GM10248 (cell line): ENCODE measurements at places on chromosomes 11 and 22.

- DNase-seq: no peak
Observed at GRCh38 chr22:41201141-41201540, 4.0 kb upstream of the L3MBTL2 start.

- no peak for DNase-seq
Observed at GRCh38 chr11:83663446-83663845, 377.3 kb upstream of the CCDC90B start.

DNA sequence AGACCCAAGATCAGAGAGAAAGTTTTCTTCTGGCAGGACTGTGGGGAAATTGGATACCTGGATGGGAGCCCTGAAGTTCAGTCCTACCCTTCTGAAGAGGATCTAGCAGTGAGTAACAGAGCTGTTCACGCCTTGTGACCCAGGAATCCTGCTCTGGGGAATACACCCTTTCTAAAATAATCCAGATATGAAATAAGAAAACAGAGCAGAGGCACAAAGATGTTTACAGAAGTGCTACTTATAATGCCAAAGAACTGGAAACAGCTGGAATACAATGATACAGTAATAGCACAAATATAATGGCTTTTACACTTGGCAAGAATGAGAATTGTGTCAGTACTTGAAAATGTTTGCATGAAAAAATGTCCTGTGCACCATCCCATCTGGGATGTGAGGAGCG, 304.0 kb upstream of the NARS2 start:
- DNase-seq: no peak

DNA sequence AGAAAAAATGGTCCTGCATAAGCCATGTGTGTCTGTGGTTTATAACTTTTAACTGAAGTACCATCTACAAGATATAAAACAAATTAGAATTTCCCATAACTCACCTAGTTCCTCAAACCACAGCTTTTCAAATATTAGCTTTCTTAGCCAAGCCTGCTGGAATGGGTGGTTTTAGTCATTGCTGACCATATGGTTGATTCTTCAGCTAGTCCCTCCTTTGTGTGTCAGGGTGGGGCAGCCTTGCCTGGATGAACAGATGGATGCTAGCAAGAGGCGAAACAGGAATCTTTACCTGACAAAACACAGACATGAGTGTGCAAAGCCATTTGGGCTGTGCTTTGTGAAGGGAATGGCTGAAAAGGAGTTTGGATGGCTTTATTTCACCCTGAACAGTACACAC, 6.9 kb upstream of the B3GNT6 start:
- DNase-seq: no peak

GRCh38 chr11:13348305-13348704, 70.7 kb downstream of the BMAL1 start:
- no peak for DNase-seq

- DNase-seq: peak; percentile 65
Observed at GRCh38 chr22:31313366-31314147, 21.3 kb upstream of the PIK3IP1 start.

- no peak for DNase-seq
Observed at GRCh38 chr22:26485806-26486390, 2.2 kb downstream of the SRRD start.

GRCh38 chr11:92735039-92735438, 234.4 kb upstream of the MTNR1B start:
- DNase-seq: no peak

GRCh38 chr22:47050401-47051051, 288.1 kb downstream of the TBC1D22A start:
- no peak for DNase-seq

GRCh38 chr11:15111215-15111614, 3.5 kb upstream of the INSC start:
- no peak for DNase-seq

GRCh38 chr11:32053151-32053888, 37.6 kb upstream of the RCN1 start:
- DNase-seq: no peak

- DNase-seq: peak; percentile 74
Observed at GRCh38 chr11:75214411-75214821, 26.2 kb upstream of the TPBGL start.

DNA sequence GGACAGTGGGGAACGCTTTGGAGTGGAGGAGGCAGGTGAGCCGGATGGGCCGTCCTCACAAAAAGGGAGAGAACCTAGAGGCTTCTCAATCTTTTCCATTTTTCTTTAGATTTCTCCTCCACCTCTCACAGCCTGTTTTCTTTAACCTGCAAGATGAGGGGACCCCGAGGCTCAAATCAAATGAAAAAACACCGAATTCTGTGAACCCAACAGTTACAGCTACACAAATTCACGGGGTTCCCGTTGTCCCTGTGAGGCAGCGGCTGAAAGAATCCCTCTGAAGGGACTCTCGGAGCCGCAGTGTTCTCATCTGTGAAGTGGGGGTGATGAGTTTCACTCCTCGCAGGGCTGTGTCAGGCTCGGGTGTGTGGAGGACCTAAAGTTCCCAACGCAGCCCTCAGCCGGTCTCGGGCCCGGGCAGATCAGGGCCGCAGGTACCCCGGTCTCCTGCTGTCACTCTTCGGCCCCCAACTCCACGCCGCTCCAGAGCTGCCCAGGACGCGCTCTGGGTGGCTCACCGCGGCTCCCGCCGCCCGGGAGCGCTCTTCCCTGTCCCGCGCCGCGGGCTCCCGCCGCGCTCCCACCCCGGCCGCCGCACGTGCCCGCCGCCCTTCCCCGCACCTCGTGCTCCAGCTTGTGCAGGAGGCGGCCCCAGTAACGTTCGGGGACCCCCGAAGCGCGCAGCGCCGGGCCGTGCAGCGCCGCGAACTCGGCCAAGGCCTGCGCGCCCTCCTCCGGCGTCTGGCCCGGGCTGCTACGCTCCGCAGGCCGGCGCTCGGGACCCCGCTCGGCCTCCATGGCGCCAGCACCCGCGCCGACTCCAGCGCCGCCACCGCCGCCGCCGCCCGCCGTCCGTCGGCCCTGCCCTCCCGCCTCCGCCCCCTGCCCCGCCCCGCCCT, at the start of gene TTLL12:
Gene TTLL12, minus strand, starts transcription at position 863 of the 899 bp plus-strand sequence. Its CDS starts 65 bp downstream, at position 798.
- peak; percentile 90 for DNase-seq

DNA sequence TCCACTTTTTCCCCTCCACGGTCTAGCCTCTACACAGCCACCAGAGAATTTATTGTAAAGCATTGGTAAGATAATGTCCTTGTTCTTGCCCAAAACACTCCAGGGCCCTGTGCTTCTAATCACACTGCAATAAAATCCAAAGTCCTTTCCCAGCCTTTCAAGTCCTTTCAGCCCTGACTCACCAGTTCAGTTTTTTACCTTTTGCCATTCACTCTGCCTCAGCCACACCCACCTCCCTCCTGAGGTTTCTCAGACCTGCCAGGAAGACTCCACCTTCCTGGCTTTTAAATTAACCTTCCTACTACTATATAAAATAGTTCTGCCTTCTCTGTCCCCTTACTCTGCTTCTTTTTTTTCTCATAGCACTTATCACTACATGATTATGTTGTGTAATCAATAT, 91.0 kb upstream of the ARHGAP32 start:
- DNase-seq: no peak

DNA sequence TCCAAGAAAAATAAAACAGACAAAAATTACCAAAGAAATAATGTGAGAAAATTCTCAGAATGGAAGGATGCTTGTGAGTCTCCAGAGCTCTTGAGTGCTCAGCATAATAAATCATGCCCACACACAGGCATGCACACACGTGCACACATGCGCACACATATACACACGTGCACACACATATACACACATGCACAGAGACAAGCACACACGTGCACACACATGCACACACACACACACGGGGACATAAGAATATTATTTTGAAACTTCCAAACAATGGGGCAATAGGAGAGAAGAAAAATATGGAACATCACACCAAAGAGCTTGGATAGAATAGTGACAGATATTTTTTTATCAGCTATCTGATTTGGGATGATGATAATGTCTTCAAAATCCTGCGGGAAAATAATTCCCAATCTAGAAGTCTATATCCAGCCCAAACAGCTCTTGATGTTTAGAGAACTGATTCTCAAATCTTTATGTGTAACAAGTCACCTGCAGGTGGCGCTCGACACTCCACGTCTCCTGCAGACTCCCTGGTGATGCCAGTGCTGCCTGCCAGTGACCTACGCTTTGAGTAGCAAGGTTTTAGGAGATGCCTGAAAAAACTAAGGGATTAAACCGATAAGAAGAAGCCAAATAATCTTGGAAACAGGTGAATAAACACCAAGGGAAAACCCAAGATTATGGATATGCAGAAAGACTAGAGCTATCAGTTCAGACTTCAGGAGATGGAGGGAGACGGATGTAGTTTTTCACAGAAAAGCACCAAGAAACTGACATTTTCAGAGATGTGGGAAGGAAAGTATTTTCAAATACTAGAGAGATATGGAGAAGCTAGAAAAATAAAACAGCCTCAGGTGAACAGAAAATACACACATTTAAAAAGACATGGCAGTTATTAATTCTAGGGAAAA, 743.6 kb downstream of the ETS1 start:
- peak; percentile 43 for DNase-seq

DNA sequence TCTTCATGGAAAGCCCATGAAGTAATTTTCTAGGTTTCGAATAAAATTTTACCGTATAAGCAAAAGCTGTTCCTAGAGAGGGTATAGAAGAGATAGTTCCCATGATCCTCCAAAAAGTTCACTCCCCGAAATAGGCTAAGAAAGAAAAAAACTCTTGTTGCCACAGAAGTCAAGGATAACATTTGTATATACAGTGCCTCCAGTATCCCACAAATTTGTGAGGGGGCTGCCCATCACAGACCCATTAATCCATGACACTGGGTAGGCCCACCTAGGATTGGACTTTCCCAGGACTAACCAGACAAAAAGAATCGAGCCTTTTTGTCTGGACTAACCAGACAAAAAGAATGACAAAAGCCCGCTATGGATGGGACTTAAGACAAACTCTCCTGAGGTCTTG, 233.0 kb downstream of the DDX10 start:
- no peak for DNase-seq

DNA sequence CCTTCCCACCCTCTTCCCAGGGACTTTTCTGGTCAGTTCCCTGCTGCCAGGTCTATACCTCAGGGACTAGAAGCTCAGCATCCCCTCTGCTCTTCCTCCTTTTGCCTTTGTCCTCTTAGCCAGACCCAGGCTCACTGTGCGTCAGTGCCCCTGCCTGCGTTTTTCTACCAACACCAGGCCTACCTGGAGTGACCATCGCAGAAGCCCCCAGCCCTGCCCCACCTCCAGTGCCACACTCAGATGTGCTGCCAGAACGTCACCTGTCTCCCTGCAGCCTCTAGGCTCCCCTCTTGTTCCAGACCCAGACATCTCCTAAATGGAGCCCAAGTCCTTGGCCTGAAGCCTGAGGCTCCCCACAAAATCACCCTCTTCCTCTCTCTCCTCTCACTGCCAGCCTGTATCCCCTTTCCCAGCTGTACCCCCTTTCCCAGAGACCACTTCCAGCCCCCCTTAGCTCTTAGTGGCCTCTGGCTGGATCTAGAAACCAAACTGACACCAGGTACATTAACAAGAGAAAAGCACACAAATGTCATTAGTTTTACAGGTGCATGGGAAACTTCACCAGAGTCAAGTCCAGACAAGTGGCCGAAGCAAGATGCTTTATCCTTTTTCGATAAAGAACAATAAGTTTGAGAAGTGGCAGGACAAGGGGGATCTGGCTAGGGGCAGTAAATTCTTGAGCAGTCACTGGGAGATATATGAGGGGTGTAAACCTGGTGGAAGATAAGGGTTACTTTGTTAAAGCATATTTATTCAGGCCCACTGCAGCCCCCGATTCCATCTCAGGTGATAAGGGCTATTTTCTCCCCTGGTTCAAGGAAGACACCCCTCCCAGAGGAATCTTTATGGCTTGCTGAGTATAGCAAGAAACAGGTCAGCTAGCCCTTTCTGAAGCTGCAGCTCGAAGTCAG, 61.5 kb downstream of the BCR start:
- no peak for DNase-seq

DNA sequence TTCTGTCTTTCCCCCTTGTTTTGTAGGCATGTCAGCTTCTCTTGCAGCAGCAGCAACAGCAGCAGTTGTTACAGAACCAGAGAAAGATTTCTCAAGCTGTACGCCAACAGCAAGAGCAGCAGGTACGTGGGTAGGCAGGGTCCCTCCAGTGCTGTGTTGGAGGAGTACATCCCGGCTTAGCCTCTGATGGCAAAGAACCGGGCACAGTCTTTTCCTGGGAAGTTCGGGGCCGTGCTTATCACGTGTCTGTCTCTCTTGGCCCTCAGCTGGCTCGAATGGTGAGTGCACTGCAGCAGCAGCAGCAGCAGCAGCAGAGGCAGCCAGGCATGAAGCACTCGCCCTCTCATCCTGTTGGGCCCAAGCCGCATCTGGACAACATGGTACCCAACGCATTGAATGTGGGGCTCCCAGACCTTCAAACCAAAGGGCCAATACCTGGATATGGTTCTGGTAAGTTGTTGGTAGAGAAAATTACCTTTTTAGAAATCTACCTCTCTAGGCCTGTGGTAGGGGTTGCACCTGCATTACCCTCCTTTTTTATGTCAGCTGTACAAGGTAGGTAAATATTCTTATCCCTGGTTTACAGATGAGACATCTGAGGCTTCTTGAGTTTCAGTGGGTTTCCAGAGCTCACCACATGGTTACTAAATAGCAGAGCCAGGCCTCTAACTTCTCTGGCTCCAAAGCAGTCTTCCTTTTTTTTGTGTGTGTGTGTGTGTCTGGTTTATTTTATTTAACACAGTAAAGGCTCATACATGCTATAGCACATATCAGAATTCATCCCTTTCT, 45.2 kb upstream of the ADSL start:
- peak; percentile 67 for DNase-seq

DNA sequence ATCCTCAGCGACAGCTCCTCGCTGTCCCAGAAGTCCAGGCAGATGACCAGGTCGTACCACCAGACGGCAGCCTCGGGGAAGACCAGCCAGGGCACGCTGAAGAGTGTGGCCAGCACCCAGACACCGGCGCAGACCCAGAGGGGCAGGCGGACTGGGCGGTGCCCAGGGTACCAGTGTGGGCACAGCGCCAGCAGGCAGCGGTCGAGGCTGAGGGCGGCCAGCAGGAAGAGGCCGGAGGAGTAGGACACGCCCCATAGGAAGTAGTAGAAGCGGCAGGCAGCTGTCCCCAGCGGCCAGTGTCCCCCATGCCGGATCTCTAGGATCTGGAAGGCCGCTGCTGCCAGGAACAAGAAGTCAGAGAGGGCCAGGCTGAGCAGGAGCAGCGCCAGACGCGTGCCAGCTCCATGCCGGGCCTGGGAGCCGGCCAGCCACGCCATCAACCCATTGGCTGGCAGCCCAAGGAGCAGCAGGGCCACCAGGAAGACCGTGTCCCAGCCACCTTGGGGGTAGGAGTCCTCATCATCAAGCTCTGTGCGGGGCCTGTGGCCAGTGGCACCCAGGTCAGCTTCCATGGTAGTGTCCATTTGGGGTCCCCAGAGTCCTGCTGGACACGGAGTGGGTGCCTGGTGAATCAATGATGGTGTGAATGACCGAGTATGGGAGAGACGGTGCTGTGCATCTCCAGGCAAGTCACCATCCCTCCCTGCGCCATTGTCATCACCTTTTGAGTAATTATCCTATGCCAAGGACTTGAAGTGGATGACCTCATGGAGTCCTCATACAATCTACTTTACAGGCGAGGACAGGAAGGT, at the start of gene GPR152:
Gene GPR152, minus strand, starts transcription at position 589 of the 812 bp plus-strand sequence. Its CDS starts 5 bp downstream, at position 584.
- no peak for DNase-seq

- DNase-seq: no peak
Observed at GRCh38 chr11:112096194-112096593, 9.5 kb downstream of the SDHD start.
